ENCODE measurements at places on chromosomes 3 and 15. TPM values are rescaled to one million over a fixed set of nuclear protein-coding genes. Genes with fewer than 3 reads are reported as not detected.

Gene SLC4A7
- total RNA-seq, result 37.6 TPM

Gene MCTP2
- total RNA-seq, result 5.9 TPM

DNA sequence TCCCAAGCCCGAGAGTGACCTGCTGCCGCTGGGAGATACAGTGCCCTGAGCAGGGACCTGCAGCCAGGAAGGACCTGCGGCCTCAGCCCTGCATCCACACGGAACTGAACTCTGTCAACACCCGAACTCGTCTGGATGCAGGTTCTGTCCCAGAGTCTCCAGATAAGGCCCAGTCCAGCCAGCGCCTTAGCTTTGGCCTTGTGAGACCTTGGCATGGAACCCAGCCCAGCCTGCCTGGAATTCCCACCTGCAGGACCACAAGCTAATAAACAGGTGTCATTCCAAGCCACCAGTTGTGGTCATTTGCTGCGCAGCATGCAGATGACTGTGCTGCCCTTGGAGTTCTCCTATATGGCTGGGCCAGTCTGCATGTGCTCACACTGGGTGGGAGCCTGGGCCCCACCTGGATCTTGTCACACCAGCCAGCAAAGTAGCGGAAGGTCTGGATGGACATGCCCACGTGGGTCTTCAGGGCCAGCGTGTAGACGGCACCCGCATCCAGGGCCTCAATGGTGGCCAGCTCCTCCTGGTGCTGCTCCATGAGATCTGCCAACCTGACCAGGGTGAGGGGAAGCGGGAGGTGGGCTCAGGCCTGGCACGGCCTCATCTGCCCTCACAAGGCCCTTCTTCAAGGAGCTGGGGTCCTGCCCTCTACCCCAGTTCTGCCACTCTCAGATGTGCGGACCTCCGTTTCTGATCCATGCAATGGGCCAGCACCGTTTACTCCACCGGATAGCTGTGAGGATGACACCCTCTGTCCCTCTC lies 47.2 kb upstream of the SLC41A3 start:
- no peak overlapping the region for H3K27ac ChIP-seq
- H3K36me3 ChIP-seq, result no peaks in the 10 kb centered on the region
- H3K4me3 ChIP-seq, result no peak overlapping the region
- peak; percentile 11 for DNase-seq
- no peaks in the 10 kb centered on the region for H3K27me3 ChIP-seq

- no peaks in the 10 kb centered on the region for H3K36me3 ChIP-seq
- no peaks in the 10 kb centered on the region for H3K4me1 ChIP-seq
- no peak overlapping the region for H3K4me3 ChIP-seq
- H3K27me3 ChIP-seq, result no peaks in the 10 kb centered on the region
- no peak overlapping the region for H3K27ac ChIP-seq
Measured at GRCh38 chr3:167113035-167113830, 266.9 kb downstream of the ZBBX start.

DNA sequence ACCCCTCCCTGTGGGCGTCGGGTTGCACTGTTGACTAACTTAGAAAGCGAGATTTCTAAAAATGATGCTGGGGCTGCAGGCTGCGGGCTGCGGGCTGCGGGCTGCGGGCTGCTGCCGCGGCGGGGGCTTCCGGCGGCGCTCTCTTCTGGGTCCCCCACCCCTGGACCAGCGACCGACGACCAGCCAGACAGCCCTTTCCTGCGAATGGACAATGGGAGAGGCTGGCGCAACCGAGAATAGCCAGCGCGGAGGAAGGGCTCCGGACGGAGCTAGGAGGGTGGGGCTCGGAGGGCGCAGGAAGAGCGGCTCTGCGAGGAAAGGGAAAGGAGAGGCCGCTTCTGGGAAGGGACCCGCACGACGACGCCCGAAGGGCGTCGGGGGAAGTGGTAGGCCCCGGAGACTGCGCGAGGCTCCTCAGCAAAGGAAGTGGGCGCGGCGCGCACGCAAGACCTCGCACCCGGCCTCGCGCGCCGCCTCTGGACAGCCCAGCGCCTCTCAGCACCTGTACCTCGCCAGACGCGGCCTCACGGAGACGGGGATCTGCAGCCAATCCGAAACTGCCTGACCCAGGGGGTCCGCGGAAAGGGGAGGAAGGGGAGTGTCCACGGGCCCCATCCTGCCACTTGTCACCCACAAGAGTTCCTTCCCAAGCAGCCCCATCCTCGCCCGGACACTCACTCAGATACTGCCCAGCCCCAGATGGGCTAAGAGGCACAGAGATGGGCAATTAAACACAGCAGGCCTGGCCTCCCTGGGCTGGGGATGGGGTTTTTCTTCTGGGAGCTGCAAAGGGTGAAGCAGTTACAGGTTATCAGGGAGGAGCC lies 70.7 kb downstream of the SLC12A8 start:
- peak overlapping the region; percentile 41 for H3K4me3 ChIP-seq
- H3K4me1 ChIP-seq, result no peaks in the 10 kb centered on the region
- no peaks in the 10 kb centered on the region for H3K27me3 ChIP-seq
- no peaks in the 10 kb centered on the region for H3K36me3 ChIP-seq
- peak; percentile 54 for DNase-seq

DNA sequence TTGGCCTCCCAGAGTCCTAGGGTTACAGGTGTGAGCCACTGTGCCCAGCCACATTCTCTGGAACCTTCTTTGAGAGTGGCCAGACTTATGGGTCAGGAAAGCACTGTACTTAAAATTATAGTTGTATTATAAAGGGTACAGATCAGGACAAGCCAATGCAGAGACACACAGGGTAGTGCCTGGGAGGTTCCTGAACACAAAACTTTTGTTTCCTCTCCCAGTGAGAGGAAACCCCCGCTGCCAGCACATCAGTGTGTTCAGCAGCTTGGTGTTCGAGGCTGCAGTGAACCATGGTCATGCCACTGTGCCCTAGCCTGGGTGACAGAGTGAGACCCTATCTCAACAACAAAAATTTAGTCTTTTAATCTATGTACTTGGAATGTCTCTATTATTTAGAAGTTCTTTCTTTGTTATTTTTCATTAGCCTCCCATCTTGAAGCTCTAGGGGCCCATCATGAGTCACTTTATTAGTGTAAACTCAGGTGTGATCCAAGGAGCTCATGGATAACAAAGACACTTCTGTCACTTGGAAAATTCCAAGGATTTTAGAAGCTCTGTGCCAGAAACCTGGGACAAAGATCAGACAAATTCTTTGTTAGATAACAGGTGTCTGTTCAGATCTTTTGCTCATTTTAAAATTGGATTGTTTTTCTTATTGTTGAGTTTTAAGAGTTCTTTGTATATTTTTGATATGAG lies 7.8 kb downstream of the BLOC1S6 start:
- H3K27ac ChIP-seq, result no peak overlapping the region
- H3K4me3 ChIP-seq, result no peak overlapping the region
- no peaks in the 10 kb centered on the region for H3K4me1 ChIP-seq
- no peaks in the 10 kb centered on the region for H3K27me3 ChIP-seq
- H3K36me3 ChIP-seq, result no peaks in the 10 kb centered on the region

- H3K4me3 ChIP-seq, result no peak overlapping the region
- H3K4me1 ChIP-seq, result no peaks in the 10 kb centered on the region
- H3K36me3 ChIP-seq, result no peaks in the 10 kb centered on the region
- DNase-seq, result no peak
Measured at GRCh38 chr3:49161808-49162530, 4.2 kb downstream of the CCDC71 start.

Measured in uterus (tissue), 4 donors.